A673 (cell line): ENCODE measurements at places on chromosomes 2 and 18. TPM values are rescaled to one million over a fixed set of nuclear protein-coding genes. Genes with fewer than 3 reads are reported as not detected.

The MCM6 gene
- total RNA-seq: 101 and 111 TPM in 2 replicates

The CIDEA gene
- not detected in 2 replicates for total RNA-seq

The RGPD3 gene
- total RNA-seq: 0.30 and 0.57 TPM in 2 replicates

The FNDC4 gene
- 1.3 and 3.1 TPM in 2 replicates for total RNA-seq

The RASGRP3 gene
- 0.34 TPM in 1 of 2 replicates, not detected in the other for total RNA-seq

The SCYGR2 gene
- total RNA-seq: not detected in 2 replicates

The CCDC141 gene
- total RNA-seq: not detected in 2 replicates
